ENCODE measurements at places on chromosomes 3 and 15.
A peak's percentile ranks its signal among the peaks of the same experiment; 100 is the strongest.

DNA sequence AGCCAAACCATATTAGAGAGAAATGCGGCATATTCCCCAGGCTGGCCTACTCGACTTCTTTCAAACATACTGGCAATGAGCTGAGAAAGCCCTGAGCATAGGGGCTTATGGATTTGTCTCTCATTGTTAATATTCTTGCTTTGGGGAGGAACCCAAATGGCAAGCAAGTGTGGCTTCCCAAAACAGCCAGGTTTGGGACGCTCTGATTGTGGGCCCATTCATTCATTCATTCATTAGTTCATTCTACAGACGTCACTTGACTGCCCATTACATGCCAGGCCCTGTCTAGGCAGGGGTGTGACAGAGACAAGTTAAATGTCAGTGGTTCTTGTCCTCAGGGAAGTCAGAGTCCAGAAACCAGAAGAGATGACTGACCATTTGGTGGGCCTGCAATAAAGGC, 77.4 kb upstream of the THBS1 start:
- no peak for DNase-seq

DNA sequence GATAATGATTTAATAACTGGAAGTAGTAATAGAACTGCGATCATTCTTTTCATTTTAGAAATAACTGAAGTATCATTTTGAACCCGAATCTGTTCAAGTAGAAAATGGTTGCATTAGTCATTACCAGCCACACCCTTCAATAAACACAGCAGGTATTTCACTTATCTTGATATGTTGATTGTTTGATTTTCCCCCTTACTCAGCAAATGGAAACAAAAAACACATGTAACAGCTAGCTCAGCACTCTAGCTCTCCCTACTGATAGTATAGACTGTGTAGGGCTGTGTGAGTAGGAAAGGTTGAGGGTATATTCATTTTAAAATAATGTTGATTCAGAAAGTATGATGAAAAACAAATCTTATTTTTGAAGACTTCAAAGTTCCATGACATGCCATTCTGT, 1.1 kb upstream of the GPR149 start:
- DNase-seq, result peak; percentile 5

GRCh38 chr3:116561529-116561928, 116.2 kb upstream of the LSAMP start:
- peak; percentile 4 for DNase-seq

DNA sequence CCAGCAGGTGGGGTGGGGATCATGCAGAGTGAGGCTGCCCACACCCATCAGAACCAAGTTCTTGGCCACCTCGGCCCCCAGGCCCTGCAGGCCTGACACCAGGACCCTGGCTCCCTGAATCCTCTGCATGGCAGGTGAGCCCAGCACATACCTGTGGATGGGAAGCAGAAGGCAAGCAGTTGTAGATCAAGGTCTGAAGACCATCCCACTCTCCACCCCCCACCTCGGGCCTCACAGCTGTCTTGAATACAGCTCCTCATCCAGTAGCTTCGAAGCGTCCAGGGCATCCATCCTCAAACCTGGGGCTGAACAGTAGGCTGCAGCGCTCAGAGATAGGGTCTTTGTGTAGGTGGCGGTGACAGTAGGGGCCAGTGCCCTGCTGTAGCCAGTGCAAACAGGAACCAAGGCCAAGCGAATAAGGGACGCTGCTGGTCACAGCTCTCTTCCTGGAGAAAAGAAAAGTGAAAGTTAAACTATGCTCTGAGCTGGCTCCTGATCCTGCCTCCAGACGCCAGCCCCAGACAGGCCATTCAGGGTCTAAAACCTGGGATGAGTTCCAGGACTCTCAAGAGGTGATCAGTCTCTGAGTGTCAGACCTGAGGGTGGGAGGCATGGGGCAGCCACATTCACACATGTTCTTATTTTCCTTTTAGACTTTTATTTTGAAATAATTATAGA, at the start of gene UBA7:
TSS of gene UBA7 (minus strand) at position 457 of the 678 bp plus-strand sequence. CDS start at position 291, 166 bp downstream.
- no peak for DNase-seq

- peak; percentile 15 for DNase-seq
Measured at GRCh38 chr3:183349421-183350157, 78.8 kb downstream of the MCF2L2 start.

DNA sequence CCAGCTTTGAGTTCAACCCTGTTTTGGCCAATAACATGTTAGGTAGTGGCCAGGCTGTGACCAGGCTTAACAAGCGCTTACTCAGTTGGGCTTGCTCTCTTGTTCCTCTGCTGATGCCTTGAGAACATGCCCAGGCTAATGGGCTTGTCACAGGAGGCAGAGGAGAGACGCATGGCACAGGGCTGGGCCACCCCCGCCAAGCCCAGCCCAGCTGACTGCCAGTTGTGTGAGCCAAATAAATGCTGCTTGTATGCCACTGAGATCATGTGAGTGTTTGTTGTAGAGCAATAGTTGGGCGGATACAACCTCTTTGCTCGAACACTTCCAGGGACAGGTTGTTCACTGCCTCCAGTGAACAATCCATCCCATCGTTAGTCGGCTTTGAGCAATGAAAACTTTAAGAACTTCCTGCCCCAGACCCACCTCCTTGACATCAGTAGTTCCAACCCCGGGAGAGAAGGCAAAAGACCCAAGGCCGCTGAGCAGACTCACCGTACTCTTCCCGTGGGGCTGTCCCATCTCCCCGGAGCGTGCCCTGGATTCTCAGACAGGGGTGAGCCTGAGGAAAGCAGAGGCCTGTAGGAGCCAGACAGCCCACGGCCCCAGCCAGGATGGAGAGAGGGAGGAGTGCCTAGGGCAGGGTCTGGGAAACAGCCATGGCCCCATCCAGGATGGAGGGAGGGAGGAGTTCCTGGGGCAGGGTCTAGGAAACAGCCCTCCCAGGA, 4.1 kb downstream of the PLA2G4F start:
- no peak for DNase-seq

DNA sequence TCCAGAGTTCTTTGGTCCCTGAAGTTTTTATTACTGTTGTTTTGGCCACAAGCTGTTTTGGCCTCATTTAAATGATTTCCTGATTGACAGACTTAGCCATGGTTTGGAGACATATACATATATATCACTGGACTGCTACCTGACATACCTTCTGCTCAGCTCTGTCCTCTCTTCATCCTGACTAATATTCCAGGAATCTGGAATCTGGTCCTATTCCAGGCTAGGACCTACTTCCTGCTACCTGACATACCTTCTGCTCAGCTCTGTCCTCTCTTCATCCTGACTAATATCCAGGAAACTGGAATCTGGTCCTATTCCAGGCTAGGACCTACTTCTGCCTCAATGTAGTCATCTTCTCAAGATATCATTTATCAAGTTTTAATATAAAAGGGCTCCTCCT, 724.4 kb upstream of the ROBO1 start:
- no peak for DNase-seq

GRCh38 chr3:147977001-147977400, 567.8 kb downstream of the ZIC1 start:
- no peak for DNase-seq

GRCh38 chr3:29552051-29552450, 271.2 kb downstream of the RBMS3 start:
- DNase-seq, result no peak
